ENCODE measurements at places on chromosomes 6 and 20.

- DNase-seq = no peak
Observed at GRCh38 chr20:32911355-32911754, 52.6 kb downstream of the EFCAB8 start.

DNA sequence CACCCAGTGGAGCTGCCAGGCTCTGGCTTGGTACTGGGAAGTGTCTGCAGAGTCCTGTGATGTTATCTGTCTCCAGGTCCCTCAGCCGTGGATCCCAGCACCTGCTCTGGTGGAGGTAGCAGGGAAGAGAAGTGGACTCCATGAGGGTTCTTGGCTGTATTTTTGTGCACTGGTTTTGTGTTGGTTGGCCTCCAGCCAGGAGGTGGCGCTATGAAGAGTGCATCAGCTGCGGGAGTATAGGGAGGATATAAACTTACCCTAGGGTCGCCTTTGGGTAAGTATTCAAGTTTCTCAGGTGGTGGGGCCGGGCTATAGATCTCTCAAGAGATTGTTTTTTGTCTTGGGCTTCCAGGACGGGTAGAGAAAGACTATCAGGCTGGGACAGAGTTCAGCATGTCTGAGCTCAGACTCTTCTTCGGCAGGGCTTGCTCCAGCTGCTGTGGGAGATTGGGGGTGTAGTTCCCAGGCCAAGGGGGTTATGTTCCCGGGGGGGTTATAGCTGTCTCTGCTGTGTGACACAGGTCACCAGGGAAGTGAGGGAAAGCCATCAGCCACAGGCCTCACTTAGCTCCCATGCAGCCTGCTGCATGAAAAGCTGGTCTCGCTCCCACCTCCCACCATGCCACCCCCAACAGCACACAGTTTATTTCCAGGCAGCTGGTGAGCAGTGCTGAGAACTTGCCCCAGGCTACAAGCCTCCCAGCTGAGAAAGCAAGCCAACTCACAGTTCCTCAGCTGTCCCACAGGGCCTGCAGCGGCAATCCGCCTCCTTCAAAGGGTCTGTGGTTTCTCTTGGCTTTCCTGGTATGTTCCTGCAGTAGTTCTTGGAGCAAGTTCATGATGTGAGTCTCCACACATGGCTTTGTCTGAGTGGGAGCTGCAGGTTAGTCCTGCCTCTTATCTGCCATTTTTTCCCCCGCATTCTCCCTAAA is 115.7 kb downstream of the AIG1 start:
- DNase-seq = no peak

DNA sequence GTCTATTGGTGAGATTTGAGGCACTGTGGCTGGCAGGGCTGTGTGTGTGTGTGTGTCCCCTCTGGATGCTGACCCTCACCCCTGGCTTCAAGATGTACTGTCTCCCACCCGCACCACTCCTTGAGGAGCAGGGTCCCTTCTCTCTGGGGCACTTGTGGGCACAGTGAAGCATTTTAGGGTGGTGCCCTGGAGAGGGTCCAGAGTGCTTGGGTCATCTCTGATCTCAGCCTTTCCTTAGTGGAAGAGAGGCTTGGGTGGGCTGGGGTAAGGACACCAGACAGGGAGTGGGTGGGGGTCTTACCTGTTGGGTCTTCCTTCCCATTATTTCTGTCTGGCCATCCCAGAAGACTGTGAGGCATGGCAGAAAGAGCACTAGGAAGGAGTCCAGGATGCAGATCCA is 66.1 kb downstream of the EFCAB8 start:
- no peak for DNase-seq

DNA sequence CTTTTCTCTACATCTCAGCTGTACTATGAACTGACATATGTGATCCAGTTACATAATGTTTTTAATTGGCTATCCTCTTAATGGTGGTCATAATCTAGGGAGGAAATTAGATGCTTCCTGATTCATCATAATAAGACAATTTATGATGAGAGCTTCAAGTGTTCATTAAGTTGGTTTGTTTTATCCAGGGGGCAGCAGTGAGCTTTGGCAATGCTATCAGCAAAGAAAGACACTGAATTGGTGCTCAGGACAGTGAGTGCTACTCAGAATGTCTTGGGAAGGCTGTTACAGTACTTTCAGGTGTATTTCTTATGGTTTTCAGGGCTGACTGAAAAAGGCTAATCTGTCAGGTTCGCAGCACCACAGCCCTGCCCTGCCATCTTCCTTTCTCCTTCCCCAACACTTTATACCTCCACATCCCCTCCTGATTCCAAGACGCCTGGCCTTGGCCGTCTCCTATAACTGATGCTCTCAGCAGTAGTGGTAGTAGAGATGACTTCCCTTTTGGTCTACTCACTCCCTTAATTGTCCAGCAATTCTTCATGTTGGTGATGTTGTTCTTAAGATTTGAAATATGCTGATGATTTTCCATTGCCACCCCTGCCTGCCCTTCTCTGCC is 67.0 kb upstream of the TNFAIP3 start:
- DNase-seq = peak; percentile 76

DNA sequence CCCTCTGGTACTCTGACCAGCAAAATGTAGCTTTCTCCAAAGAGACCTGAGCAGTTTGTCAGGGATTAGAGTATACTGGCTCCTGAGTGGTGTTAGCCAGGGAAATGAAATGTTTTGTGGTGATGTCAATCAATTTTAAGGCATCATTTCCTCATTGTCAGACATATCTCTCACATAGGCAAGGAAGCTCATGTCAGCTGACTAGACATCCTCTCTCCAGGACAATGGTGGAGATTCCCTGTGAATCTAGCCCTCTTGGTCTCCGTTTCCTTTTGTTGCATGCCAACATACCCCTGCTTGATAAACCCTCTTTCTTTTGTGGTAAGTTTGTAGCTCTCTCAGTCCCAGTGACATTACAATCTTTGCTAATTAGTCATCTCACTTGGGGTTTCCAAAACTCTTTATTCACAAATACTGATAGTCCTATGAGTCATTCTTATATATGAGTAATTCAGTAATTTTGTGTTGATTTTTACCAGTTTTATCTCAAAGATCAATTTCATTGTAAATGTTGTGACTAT is 135.6 kb upstream of the PTPRK start:
- no peak for DNase-seq

- no peak for DNase-seq
Observed at GRCh38 chr20:13910492-13910891, 79.9 kb downstream of the SEL1L2 start.

- DNase-seq = peak; percentile 20
Observed at GRCh38 chr6:100001915-100002388, 7.9 kb upstream of the MCHR2 start.

- peak; percentile 33 for DNase-seq
Observed at GRCh38 chr6:28673787-28674671, 148.3 kb downstream of the GPX5 start.

DNA sequence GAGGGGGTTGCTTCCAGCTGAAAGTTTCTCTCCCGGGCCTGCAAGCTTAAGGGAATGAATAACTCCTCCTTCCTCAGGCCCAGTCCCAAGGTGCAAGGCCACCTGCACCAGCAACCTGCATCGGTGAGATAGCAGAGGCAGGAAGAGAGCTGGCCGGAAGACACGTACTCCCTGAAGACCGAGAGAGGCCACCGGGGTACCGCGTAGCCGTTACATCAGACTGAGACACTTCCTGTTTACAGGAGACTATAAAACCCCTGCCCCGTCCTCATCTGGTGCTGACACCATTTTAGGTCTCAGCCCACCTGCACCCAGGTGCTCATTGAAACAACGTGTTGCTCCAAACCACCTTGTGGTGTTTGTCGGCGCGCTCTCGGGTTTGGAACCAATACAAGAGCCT is 60.5 kb upstream of the PRND start:
- no peak for DNase-seq

- DNase-seq = no peak
Observed at GRCh38 chr6:109998159-109998785, 20.2 kb downstream of the GPR6 start.

DNA sequence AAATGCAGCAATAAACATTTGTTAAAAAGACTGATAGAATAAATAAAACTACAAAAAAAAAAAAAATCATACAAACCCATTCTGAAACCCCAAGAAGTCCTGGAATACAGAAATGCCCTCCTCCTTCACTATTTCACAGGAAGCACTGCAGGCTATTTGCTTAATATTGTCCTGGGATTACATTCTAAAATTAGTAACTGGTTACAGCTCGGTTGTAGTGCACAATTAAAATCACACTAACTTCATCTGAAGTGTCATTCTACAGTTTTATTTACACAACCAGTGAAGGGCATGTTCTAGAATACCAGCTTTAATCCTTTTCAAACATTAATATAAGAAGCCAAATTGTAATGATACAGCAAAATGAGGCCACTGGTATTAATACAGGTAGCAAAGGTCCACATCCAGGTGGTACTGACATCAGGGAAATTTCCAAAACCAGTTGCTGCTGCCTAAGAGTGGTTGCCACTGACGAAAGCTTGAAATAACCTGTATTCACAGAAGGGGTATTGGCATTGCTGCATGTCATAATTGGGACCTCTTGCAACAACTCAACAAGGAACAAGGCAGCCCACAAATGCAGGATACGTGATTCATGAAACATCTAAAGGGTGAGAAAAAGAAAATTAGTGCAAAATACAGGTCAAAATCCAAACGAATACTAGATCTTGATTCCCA is 26.9 kb downstream of the AKIRIN2 start:
- DNase-seq = no peak

GRCh38 chr6:134675110-134676054 is 274.5 kb downstream of the ALDH8A1 start:
- DNase-seq = no peak

GRCh38 chr6:118103381-118104146 is 196.5 kb downstream of the SLC35F1 start:
- no peak for DNase-seq

DNA sequence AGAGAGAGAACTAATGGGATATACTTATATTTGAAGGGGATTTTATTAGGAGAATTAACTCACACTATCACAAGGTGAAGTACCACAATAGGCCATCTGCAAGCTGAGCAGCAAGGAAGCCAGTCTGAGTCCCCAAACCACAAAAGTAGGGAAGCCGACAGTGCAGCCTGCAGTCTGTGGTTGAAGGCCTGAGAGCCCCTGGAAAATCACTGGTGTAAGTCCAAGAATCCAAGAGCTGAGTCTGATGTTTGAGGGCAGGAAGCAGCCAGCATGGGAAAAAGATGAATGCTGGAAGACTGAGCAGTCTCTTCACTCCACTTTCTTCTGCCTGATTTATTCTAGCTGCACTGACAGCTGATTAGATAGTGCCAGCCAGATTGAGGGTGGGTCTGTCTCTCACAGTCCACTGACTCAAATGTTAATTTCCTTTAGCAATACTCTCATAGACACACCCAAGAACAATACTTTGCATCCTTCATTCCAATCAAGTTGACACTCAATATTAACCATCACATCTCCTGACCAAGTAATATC is 823.9 kb downstream of the PHF3 start:
- DNase-seq = no peak

DNA sequence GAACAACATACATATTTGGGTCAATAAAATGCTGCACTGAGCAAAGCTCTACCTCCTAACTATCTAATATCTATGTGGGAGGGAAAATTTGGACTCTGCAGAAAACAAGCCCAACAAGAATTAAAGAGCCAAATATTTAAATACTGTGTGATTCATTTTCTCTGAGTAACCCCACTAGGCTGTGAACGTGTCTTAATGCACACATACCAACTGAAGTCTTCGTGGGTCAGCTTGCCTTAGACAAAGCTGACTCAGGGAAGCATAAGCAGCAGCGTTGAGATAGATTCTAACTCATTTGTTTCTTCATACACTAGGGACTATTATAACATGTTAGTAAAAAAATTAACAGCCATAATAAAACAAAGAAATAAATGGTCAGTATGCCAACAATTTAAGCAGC is 114.3 kb downstream of the GJA1 start:
- DNase-seq = no peak

DNA sequence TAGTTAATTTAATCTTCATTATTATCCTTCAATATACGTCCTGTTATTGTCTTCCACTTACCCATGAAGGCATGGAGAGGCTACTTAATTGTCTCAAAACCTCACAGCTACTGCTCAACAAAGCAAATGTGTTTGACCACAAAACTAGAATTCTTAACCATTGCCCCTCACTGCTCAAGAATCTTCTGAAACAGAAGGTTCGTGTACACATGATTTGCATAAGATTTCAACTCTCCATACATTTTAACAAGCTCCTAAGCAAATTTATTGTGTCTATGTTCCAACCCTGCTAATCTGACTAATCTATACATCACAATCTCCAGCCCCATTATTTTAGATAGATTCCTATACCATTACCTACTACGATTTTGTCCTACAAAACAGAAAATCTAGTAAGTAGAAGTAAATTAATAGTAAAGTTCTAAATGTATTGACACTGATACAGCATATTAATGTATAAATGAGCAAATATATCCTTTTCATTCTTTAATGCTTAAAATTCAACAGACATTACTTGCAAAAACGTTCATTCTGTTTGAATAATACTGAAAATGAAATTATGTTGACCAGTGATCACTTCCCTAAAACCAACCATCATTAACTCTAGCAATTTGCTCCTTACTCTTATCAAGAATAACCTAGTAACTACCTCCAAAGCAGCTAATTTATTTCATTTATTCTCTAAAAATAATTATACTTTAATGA is 89.7 kb upstream of the RNF217 start:
- no peak for DNase-seq

DNA sequence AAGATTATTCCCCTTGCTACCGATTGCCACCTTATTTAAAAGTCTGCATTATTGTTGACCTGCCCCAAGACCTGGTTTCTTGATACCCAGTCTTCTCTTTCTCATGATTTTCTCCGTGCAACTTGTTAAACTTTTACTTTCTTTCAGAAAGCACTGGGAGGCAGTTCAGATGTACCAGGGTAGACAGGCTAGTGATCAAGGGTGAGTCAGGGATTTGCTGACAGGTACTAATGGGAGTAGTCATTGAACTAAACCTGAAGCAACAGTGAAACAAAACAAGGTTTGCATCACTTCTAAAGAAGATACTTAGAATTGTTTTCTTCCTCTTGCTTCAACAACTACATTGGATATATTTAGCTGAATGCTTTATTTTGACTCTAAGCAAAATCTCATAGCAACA is 124.4 kb downstream of the KCNQ5 start:
- no peak for DNase-seq

- no peak for DNase-seq
Observed at GRCh38 chr6:10389739-10390494, 25.0 kb downstream of the TFAP2A start.

- no peak for DNase-seq
Observed at GRCh38 chr6:47016909-47017308, 25.2 kb downstream of the ADGRF1 start.

DNA sequence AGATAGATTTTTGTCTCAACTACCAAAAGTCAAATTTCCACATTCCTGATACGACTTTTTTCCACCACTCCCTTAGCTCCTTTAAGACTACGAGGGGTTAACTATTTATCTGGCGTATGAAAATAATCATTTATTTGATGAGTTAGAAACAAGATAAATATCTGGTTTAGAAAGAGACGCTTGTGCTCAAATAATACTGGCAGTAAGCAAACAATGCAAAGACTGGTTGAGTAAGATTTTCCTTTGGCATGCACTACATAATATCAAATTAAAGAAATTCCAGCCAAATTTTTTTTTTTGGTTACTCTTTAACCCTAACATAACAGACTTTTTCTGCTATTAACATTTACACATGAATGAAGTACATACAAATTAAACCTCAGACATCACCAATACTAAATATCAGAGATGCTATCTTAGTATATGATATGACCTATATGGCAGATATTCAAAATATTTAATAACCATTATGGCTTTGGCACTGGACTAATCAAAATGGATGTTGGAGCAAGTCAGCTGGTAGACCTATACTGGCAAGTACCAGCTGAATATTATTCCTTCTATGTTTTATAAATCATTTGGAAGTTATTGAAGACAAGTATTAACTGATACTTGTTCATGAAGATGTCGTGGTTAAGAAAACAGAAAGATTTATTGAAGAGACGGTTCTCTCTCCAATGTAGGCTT is 345.3 kb downstream of the TFAP2B start:
- DNase-seq = no peak

- DNase-seq = peak; percentile 39
Observed at GRCh38 chr6:111789598-111789997, 83.7 kb downstream of the FYN start.
